HuH-7.5 (cell line): ENCODE measurements at places on chromosomes 5 and 9.

- DNase-seq, result no peak
Observed at GRCh38 chr9:134935701-134936345, 18.1 kb upstream of the FCN1 start.

DNA sequence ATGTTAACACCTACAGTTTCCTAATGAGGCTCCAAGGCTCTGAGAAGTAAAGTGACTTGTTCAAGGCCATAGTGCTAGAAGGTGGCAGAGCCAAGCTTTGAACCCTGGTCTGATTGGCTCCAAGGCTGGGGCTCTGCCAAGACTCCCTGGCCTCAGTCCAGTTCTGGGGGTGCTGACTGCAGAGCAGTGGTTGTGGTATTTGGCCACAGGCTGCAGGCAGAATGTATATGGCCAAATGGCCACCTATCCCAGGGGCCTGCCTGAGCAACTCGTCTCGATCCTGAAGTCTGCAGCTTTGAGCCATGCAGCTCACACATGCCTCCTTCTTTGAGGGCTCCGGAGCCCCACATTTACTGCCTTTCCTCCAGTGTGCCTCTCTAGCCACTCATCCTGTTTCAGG is 9.7 kb upstream of the NEK6 start:
- no peak for DNase-seq

- no peak for DNase-seq
Observed at GRCh38 chr5:31698673-31699072, 59.7 kb downstream of the PDZD2 start.

DNA sequence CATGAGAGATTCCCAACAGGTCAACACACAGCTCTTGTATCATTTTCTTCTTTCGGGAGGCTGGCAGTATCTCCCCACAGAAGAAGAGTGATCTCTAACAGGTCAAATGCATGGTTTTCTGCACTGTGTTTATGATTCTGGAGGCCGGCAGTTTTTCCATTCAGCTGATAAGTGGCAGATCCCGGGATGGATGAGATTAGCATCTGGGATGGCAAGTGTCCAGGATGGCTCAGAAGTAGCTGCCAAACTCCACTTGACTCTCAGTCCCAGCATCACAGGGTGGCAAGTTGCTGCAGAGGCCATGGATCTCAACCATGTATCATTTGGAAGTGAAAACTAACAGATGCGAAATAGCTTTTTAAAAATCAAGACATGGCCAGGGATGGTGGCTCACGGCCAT is 97.8 kb upstream of the SLC44A1 start:
- no peak for DNase-seq

- no peak for DNase-seq
Observed at GRCh38 chr5:66849803-66850202, 253.6 kb downstream of the MAST4 start.

GRCh38 chr5:180341595-180341994 is 11.5 kb downstream of the GFPT2 start:
- DNase-seq, result no peak

DNA sequence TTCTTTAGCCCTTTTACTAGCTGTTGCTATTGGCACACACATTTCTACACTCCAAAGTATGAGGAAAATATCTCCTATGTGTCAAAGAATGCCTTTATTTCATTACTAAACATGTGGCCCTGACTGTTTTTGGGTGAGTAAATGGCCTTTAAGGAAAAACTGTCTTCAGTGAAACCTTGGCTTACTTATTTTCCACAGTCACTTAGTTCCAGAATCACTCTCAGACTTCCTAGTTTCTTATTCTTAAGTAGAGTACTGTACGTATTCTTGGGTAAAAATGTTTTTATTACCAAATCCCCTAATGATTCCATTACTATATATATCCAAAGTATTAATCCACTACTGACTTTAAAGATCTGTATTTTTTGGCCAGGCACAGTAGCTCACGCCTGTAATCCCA is 27.5 kb downstream of the ERP44 start:
- no peak for DNase-seq

GRCh38 chr5:83645936-83646335 is 74.7 kb downstream of the HAPLN1 start:
- no peak for DNase-seq

- DNase-seq, result no peak
Observed at GRCh38 chr9:131666029-131666428, 73.8 kb downstream of the RAPGEF1 start.

GRCh38 chr5:171355302-171355724 is 32.3 kb upstream of the NPM1 start:
- DNase-seq, result no peak

DNA sequence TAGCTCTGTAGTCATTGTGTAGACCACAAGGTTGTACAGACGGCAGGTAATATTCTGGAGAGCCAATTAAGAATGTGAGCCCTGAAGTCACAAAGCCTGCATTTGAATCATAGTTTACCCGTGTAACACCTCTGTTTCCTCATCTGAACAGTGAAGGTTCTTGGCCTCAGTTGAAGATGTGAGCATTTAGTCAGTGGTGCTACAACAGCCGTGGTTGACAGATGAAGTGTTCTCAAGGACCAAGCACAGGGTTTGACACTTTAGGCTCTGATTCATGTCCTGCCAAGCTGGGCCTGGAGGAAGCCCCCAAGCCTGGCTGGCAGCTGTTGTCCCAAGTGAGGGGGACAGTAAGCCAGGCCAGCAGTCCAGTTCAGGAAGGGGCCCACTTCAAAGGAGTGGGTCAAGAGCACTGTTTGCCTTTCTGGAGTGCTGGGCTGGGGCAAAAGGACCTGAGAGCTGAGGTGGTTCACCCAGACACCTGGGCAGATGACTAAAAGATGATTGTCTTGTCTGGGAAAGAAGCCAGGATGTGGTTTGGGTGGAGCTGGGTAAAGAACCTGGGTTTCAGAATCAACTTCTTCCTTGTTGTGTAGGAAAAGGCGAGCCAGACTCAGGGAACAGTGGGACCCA is 20.7 kb downstream of the FAXDC2 start:
- no peak for DNase-seq

DNA sequence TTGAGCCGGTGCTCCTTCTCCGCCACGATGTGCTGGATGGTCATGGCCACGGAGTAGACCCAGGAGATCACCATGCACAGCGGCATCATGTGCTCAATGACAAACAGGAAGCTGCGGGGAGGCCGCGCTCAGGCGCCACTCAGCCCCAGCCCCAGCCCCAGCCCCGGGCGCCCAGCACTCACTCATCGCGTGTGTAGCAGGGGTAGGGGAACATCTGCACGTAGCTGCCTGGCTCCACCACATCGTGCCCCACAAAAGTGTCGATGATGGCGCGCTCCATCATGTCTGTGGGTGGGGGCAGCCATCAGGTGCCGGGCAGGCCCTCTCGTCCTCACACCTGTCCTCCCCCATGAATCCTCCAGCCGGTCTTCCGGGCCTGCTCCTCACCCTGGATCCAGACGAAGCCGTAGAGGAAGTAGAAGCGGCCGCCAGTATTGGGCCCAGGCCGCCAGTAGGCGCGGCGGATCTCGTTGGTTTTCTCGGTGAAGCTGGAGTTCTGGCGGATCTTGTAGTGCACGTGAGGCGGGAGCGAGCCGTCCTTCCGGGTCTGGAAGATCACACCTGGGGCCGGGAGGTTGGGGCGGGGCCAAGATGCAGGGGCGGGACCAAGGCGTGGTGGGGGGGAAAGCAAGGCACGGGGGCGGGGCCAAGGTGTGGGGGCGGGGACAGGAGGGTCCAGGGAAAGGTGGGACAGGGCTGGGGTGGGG is 10.1 kb downstream of the ABCA2 start:
- no peak for DNase-seq

DNA sequence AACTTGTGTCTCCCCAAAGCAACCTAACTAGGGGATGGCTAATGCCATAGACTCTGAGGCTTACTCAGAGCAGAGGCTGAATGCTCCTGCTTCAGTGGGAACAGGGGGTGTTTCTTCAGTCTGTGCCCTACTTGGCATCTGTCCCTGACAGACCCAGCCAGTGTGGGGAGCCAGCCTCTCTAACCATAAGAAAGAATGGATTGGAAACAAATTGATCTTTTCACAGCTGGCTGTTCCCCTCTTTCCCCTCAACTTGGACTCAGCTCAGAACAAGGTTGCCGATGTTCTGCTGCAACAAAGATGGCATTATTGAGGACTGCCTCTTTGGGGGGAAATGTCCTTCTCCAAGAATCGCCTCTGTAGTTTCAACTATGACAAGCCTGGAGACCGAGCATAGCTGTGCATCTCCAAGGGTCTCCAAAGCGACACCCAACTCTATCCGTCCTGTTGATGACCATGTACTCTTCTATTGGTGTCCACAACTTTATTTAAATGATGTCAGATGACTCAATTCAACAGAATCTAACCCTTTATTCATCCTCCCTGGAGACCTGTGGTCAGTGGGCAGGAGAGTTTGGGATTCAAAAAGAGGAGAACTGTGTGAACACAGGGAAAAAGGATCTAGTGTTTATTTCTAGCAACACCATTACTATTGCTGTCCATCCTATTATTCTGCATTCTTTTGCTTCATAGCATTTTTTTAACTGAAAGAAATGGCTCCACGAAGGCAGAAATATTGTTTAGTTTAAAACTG is 24.7 kb upstream of the TNC start:
- DNase-seq, result no peak

GRCh38 chr9:87708546-87708945 is 17.4 kb upstream of the CTSL start:
- no peak for DNase-seq

DNA sequence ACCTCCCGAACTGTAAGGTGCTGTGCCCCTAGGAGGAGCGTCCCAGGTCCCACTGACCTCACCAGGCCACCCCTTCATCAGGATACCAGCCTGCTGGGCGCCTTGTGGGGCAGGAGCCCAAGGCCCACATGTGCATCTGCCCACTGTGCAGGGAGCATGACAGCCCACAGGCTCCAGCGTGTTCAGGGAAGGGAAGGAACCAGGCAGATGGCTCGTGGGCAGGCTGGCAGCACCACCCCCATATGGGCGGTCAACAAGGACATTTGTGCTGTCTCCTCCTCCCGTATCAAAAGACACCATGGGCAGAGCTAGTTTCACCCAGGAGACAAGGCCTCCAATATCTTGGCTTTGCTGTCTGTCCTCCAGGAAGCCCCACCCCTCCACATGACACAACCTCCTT is 85.5 kb upstream of the PPP1R26 start:
- DNase-seq, result no peak
